Amygdala (tissue), 56 donors: ENCODE measurements at places on chromosomes 3 and 15.

DNA sequence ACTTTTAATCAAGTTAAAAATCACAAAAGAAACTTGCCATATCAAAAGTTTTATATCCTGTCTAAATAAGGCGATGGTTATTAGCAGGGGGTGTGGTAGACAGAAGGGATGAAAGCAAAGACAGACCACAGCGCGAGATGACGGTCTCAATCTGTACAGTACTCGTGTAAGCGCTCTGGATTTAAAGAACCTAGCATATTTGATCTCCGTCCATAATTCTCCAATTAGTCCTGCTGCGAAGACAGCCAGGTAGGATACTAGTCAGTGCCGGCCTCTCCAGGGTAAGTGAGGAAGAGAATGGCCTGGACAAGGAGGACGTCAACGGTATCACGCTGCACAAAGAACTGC is 701 bp downstream of the SGO1 start:
- DNase-seq = no peak

GRCh38 chr3:15310491-15311370 is 21.7 kb downstream of the SH3BP5 start:
- DNase-seq = no peak

GRCh38 chr3:147356145-147356908 is 50.0 kb downstream of the ZIC4 start:
- DNase-seq = no peak

DNA sequence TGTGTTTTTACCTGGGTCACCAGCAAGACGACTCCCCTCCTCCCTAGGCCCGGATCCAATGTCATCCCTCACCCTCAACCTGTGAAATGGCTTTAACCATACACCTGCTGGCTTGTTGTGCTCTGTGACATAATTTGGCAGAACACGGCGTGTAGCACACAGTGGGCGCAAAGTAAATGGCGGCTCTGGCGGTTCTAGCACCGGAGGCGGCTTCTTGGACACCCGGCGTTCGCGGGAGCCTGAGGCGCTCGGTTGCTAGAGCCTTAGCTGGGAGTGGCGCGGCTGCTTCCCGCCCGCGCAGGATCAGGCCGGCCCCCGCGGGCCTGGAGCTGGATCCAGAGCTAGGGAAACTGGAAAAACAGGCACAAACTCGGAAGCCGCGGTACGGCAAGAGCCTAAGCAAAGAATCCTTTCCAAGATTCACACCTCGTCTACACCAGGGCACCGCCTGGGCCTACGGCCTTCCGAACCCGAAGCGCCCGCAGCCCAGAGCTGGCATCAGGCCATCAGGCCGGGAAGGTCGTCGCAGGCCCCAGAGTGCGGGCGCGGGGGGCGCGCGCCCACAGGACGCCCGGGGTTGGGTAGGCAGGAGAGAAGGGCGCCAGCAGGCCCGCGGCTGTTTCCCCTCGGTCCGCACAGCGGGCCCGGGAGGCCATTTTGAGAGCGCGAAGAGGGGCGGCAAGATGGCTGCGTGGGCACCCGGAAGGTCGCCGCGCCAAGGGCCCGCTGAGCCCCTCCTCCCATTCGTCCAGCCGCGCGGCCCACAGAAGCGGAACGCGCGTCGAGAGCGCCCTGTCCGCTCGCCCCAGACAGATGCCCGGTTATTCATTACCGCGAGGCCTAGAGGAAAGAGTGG is 43.9 kb upstream of the POLG start:
- DNase-seq = no peak

GRCh38 chr3:129657261-129658046 is 51.0 kb upstream of the PLXND1 start:
- DNase-seq = no peak

DNA sequence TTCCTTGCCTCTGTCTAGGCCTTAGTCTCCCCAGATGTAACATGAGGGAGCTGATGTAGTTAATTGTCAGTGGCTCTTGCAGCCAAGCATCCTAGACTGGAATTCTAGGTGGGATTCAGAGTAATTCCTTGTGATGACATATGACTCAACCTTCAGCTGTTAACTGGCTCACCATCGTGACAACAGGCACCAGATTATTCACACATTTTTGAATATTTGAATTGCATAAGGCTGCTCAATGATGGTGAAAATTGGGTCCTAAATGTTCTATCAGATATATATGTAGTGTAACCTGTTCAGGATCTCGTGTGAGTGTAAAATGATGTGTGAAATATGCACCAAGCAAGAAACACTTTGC is 405.1 kb downstream of the LPP start:
- no peak for DNase-seq

DNA sequence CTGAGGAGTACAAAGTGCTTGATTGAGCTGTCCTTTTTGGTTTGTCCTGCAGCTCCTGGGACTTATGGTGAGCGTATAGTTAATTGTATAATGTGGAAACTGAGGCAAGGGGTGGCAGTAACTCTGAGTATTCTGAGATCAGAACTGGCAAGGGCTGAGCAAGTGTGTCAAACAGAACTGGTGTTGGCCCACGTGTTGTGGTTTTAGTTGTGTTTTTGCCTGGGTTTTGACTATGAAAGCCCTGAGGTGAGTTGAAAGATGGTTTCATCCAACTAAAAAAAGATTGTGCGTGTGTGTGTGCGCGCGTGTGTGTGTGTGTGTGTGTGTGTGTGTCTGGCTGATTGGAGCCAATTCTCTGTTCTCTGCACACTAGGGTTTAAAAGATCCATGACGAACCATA is 154.1 kb downstream of the EDEM1 start:
- no peak for DNase-seq

GRCh38 chr15:66595931-66596545 is 30.2 kb upstream of the LCTL start:
- DNase-seq = no peak

GRCh38 chr15:50676799-50677483 is 9.7 kb downstream of the TRPM7 start:
- DNase-seq = no peak

- DNase-seq = no peak
These were observed 1217.6 kb upstream of the ALCAM start for GRCh38 chr3:104149154-104149553.

GRCh38 chr3:27633224-27633545 is 88.9 kb downstream of the EOMES start:
- no peak for DNase-seq

DNA sequence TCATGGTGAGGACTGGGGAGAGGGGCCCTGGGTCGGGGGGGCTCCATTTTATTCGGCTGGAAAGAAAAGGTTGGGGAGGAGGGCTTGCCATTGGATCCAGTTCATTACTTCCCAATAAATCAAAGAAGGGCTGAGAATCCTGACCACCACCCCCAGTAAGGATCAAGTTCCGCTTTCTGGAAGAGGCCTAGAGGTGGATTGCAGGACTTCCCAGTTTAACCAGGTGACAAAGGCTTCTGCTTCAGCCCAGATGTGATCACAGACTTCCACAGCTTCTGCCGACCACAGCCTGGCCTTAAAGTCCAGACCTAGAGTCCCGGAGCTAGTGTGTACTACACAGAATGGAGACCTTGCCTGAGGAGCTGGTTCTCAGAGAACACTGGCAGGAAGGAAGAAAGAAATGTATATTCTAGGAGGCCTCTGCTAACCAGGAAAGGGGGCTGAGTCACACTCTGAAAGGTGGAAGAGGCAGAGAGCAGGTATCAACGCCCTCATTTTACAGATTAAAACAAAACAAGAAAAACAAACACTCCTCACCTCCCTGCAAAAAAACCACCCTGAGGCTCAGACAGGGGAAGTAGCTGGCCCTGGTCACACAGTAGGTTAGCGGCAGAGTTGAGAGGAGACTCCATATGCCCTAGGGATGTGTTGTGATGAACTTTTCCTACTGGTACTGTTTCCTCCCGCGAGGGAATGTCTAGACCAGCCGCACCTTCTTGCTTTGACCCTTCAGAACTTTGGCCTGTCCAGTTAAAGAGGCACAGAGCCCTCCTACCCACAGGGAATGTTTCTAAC is 1.1 kb upstream of the CEMIP start:
- DNase-seq = no peak

- DNase-seq = no peak
These were observed 123.7 kb upstream of the ATP2B2 start for GRCh38 chr3:10628891-10629670.

- no peak for DNase-seq
These were observed 95.4 kb downstream of the SRGAP3 start for GRCh38 chr3:9153904-9154619.

GRCh38 chr3:31369637-31370379 is 162.9 kb upstream of the STT3B start:
- no peak for DNase-seq

DNA sequence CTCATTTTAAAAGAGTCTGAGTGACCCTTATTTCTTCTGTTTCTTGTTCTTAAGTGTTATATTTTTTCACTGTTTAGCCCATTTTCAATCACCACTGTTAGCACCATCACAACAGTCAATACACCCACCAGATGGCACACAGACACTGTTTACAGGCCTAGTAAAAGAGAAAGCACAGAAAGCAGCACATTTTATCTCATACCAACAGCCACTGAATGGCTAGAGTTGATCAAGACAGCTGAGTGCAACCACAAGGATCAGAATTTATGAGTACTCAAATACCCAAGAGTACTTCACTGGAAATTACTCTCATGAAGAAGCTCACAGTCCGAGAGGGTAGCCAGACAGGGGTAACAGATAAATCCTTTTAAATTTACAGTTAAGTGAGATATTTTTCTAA is 127.0 kb downstream of the TFDP2 start:
- DNase-seq = no peak

GRCh38 chr3:15256861-15257341 is 50.9 kb downstream of the CAPN7 start:
- DNase-seq = no peak

DNA sequence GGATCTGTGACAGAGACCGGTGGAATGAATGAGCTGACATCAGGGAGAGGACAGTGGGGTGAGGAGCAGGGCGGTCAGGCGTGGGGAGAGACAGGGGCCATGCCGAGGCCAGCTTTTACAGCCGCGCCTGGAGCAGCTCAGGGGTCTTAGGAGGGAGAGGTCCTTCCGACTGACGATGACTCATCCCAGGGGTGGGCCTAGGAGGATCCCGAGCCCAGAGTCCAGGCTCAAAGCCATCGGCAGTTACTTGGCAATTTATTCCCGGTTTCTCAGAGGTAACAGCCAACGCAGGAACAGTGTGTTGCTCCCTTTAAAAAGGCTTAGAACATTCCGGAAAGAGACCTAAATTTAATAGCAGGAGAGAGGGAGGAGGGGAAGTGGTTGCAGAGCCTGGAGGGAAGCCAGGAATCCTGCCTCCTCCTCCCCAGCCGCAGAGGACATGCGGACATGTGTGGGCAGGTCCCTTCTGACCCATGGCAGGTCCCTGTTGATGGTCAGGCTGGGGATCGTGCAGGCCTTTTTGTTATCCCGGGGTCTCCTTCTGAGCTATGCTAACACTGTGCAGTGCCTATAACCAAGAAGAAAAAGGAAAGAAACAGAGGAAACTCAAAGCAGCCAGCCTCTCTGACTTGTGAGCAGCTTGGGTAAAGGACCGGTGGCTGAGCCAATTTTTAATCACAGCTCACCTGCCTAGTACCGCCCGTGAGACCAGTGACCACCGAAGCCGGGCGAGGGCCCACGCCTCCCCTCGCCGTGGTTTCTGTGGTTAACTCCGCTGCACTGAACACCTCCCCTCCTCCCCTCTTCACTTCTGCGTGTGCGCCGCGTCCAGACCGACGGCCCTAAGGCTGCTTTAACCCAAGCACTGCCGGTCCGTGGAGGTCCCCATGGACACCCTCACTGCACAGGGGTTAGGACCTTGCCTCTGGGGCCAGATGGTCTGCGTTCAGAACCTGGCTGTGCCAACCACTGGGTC is 392.4 kb upstream of the PROK2 start:
- peak; percentile 33 for DNase-seq

DNA sequence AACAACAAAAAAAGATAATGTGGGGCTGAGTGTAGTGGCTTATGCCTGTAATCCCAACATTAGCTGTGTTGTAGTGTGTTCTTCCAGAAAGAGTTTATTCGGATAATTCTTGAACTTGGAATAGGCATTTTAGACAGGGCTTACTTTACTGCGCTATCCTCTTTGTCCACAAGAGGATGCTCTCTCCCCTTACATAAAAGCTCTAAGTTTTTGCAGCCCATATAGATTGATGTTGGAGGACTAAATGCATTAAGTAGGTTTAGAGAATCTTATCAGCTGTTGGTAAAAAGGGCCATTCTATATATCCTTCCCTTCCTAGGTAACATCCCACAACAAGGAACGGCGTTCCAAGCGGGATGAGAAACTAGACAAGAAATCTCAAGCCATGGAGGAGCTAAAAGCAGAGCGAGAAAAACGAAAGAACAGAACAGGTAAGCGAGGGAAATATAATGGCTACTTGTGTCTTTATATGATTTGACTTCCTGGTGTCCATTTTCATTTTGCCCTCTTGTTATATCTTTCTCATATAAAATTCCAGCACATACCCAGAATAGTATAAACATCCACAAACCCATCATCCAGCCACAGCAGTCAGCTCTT is 27.8 kb upstream of the ITPKA start:
- no peak for DNase-seq

- DNase-seq = no peak
These were observed 23.2 kb downstream of the NRG4 start for GRCh38 chr15:75989045-75989444.

DNA sequence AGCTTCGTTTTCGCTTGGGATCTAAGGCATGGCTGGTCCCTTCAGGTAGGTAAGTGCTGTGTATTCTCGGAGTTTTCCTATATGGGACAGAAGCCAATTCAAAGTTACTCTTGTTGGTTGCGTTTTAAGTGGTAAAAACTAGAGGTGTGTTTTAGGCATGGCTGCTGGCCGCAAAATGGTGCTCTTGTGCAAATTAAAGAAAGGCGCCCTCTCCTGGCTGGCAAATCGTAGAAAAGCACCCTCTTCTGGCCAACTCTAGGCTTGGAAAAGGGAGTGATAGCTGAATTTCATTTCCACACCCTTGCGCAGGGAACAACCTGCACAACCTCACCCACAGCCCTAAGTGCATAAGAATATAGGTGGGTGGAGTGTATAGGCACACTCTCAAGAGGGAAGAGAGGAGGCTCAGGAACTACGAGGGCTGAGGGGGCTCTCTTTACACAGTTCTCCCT is 23.5 kb downstream of the DRD3 start:
- DNase-seq = no peak

- no peak for DNase-seq
These were observed 17.4 kb upstream of the ATP2B2 start for GRCh38 chr3:10522646-10523303.

DNA sequence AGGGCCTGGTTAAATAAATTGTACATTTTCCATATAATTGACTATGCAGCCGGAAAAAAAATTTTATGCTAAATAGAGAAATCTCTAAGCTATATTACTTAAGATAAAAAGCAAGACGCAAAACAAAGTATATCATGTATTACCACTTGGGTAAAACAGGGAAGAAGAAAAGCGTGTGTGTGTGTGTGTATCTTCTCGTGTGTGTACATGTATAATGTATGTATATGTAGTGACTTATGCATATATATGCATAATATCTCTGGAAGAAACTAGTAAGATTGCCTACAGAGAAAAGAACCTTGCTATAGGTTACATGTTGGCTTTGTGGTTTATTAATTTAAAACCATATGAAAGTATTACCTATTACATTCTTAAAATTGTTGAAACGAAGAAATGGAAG is 19.0 kb downstream of the KNL1 start:
- no peak for DNase-seq

- no peak for DNase-seq
These were observed 197.3 kb upstream of the HES1 start for GRCh38 chr3:193938613-193939012.

- no peak for DNase-seq
These were observed 105.4 kb downstream of the LINGO1 start for GRCh38 chr15:77527164-77527778.
